ENCODE measurements at places on chromosomes 2 and 18.
A peak's percentile ranks its signal among the peaks of the same experiment; 100 is the strongest.

GRCh38 chr2:177155631-177156030 is 57.0 kb upstream of the HNRNPA3 start:
- no peak for DNase-seq

DNA sequence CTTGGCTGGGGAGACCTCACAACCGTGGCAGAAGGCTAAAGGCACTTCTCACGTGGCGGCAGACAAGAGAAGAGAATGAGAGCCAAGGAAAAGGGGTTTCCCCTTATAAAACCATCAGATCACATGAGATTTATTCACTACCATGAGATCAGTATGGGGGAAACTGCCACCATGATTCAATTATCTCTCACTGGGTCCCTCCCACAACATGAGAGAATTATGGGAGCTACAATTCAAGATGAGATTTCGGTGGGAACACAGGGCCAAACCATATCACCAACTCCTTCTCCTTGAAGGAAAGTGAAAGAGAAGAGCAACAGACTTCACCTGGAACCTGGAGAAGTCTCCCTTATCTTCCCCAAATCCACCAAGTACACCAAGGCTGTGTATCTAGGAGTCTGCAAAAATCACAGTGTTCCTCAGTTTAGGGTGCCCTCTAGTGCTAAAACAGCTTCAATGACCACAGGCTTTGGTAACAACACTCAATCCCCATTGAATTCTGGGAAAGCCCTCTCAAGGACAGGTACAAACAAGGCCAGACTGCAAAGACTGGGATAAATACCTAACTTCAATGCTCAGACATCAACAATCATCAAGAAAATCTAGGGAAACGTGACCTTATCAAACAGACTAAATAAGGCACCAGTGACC is 148.8 kb upstream of the SRD5A2 start:
- no peak for DNase-seq

DNA sequence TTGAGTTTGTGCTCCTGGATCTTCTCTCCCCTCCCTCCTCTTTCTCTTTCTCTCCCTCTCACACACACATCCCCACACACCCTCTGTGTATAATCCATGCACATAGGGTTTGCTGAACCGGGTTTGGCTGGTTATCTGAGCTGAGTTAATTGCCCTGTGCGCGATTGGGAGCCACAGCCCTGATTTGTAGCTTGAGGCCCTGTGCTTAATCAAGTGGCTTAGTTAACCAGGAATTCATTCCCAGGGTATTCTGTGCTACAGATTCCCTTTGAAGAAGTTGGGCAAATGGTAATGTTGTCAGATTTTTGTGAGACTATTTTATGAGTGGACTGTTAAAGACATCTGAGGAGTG is 6.2 kb downstream of the PARD3B start:
- no peak for DNase-seq

DNA sequence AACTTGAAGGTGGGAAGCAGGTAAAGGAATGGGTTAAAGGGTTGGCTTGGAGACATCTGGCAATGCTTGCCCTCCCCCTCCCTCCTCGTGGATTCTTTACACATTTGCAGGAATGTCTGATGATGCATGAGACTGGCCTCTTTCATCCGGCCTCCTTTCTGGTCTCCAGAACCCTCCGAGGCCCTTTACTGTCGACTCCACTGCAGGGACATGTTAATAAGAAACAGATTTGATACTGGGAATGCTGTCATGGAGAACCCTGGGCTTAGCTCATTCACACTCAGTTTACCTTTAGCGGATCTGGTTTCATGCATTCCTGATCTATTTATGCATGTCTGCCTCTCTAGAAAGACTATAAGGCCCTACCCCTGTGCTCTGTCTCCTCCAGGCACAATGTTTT is 238.7 kb downstream of the TGIF1 start:
- no peak for DNase-seq

DNA sequence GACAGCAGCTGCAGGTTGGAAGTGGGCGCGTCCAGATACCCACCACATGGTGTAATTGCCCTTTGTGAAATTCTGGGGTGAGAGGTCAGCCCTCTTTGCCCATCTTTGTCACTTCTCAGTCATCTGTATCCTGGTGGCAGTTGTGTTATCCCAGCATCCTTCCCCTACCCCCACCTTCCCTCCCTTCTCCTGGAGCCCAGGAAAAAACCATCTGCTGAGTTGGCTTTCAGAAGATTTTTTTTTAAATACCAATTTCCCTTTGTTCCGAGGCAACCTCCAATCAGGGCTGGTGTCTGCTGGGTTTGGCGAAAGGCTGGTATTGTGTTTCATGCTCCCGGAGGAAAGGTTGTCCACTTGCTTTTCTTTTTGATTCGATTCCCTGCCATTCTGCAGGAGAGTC is 35.2 kb downstream of the SETBP1 start:
- no peak for DNase-seq

GRCh38 chr2:197077336-197077735 is 150.8 kb upstream of the PGAP1 start:
- DNase-seq = no peak

DNA sequence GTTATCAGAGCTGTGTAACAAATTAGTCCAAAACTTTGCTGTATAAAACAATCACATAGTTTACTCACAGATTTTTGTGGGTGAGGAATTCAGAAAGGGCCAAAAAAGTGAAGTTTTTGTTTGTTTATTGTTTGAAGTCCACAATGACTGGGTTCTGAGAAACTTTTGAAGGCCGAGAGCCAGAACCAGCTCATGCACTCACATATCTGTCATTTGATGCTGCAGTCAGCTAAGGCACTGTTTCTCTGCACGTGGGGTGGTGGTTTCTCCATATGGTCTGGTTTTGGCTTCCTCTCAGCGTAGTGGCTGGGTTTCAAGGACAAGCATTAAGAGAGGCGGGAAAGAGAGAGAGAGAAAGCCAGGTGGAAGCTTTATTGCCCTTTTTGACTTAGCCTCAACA is 131.8 kb downstream of the TWIST2 start:
- no peak for DNase-seq

DNA sequence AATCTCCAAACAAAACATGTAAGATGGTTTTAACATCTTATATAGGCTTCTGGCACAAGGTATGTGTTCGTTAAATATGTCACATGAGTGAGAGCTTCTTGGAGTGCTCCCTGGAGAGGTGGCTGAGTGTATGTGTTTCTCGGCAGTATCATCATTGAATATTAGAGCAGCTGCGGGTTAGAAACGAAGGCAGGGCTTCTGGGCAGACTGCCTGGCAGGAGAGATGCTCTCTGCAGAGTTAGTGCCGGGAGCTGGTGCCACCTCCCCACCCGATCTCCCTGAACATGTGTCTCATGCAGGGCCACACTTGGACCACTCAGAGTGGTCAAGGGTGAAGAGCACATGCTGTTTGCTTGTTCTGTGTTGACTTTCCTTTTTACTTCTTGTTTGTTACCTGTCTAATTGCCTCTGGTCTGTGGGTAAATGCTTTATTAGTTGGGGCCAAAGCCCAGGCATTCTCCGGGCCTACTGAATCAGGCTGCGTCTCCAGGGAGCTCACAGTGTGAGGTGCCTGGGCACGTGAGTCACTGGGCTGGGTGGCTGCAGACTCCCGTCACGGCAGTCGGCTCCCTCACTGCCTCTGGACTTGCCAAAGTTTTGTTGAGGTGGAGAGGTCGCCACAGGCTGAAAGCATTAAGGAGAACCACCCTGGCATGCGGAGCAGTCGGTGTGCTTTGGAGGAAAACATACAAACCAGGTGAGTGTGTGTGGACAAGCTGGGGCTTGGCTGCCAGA is 246.6 kb downstream of the FHOD3 start:
- no peak for DNase-seq

DNA sequence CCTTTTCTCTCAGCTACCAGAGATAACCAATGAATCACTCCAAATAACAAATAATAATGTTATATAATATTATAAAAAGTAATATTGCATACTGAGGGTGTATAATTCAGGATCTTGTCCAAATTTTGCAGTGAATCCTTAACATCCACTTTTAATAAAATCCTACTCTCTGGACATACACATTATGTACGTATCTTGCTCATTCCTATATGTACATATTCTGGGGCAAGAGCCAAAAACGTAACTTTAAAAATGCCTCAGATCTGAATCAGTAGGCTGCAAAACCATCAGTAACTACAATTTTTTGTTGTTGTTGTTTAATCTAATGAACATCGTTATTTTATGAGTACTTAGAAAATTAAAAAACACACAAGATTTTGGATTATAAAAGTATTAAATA is 65.3 kb downstream of the SMAD2 start:
- no peak for DNase-seq

DNA sequence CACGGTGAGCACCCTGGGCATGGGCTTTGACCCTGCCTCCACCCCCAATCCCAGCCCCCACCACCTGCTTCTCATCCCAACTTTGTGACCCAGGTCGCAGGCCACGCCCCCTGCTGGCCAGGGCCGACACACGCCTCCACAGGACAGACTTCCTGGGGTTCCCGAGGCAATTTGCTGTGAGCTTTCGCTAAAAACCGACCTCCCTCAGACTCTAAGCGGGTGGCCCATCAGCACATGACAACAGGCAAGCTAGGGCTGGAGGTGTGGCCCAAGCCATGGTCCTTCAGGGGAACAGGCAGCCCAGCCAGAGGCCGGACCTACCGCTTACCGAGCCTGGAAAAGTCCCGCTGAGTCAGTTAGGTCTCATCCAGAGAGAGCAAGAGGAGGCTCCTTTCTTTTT is 31.9 kb downstream of the C1QL2 start:
- peak; percentile 34 for DNase-seq

- no peak for DNase-seq
Measured at GRCh38 chr2:105576440-105577241, 168.1 kb upstream of the NCK2 start.

GRCh38 chr2:189880832-189881492 is 96.7 kb downstream of the PMS1 start:
- DNase-seq = no peak

DNA sequence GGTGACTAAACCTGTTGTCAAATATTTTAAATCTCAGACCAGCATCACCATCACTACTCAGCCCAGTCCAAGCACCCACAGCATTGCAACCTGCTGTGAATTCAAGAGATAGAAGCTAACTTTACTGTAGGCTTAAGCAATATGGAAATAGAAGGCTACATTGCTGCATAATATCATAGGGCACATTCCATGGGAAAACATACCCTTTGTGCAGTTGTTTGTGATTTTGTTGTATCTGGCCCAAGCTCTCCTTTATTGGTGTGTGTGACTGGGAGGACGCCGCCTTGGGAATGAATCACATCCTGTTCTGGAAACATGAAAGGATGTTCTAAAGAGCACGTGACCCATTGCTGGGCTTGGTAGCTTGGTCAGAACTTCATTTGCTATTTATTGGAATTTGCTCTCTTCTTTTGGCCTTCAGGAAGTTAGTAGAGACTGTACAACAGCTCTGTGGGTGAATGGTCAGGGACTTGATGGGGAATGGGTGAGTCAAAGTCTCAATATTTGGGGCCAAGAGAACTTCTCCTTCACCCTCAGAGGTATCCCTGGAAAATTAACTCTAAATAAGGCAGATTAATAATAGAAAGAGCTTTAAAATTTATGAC is 106.8 kb upstream of the SERPINE2 start:
- no peak for DNase-seq

DNA sequence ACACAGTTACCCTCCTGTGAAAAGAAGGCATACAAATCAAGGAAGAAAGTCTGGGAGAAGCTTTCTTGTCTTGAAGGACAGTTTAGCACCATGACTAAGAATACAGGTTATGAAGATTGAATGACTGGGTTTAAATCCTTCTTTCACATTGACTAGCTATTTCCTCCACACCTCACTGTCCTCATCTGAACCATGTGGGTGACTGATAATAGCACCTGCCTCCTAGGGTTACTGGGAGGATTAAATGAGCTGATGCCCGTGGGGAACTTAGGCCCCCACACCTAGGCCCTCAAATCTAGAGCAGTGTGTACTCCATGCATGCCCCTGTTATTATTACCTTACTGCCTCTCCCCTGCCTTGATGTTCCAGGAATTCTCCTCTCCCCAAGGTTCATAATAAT is 202.9 kb downstream of the FBXO15 start:
- DNase-seq = no peak

GRCh38 chr2:196649202-196649601 is 9.7 kb downstream of the CCDC150 start:
- DNase-seq = no peak

- DNase-seq = no peak
Measured at GRCh38 chr18:38611036-38611964, 1045.7 kb upstream of the CELF4 start.

DNA sequence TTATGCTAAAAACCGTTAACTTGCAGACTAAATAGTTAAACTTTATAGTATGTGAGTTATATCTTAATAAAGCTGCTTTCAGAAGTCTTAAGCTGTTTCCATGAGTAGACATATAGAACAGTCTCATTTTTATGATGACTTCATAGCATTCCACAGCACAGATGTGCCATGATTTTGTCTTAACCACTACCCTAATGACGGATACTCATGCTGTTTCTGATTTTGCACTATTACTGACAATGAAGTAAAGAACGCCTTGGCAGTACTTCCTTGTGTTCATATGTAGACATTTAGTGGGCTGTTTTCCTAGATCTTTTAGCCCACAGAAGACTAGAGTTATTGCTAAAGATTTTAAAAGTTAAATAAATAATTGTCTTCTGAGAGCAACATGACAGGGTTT is 175.6 kb upstream of the RAB6C start:
- no peak for DNase-seq

DNA sequence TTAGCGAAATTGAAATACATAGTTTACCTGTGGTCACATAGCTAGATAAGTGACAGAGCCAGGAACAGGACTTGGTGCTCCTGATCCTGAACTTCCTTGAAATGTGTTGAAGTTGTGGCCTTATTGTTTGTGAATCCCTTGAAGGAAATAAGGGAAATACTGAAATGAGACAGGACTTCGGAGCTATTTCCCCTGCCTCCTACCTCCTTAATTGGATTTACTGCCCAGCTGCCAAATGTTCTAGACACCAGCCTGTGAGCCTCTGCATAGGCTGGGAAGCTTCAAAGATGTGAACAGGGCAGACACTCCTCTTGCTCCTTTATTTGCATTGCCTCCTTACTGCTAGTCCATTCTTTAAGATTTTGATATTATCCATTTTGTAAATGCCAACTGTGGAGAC is 135.2 kb downstream of the PRPF40A start:
- no peak for DNase-seq

GRCh38 chr18:24514439-24514838 is 54.0 kb downstream of the HRH4 start:
- DNase-seq = no peak

- no peak for DNase-seq
Measured at GRCh38 chr2:237435844-237436587, 22.1 kb upstream of the COL6A3 start.

- DNase-seq = no peak
Measured at GRCh38 chr2:220046507-220046906, 419.1 kb downstream of the SLC4A3 start.

Data from activated naive CD4-positive, alpha-beta T cell treated with anti-CD3 and anti-CD28 coated beads, Interleukin-2, amount 50 U/mL, for 16 hours (primary cell).